ENCODE measurements at places on chromosomes 4 and X.

DNA sequence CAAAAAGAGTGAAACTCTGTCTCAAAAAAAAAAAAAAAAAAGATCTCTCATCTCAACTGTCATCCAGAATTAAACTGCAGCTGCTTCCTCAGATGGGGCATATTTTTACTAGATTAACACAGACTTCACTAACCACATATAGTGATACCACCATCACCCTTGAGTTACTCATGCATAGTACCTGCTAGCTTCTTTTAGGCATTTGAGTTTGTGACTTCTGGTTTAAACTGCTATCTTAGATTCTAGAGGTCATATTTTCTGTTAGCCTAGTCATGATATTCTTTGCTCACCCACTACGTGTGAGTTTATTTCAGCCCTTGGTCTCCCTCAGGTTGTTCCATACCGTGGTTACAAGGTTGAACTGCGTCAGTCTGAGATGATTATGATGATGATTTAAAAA lies 154.9 kb upstream of the BMP3 start:
- no peak for DNase-seq

- no peak for DNase-seq
Measured at GRCh38 chrX:25004485-25005032, 11.2 kb downstream of the ARX start.

DNA sequence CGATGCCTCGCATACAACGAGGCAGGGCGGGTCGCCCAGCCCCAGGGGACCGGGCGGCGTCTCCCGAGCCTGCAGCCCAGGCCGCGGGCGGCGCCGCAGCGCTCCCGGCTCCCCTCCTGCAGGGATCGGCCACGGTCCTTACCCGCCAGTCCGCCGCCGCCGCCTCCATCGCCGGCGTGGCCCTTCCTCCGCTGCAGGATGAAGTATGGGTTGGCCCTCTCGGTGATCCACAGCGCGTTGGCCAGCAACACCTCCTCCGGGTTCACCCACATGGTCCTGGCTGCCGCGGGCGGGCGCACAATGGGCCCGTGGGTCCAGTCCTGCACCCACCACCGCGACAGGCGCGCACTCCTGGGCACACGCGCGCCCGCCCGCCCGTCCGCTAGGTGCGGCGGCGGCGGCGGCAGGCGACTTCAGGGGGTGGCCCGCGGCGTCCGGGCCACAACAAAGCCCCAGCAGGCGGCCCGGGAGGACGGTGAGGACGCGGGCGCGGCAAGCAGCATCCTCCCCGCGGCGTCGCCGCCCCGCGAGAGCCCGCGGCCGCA lies 339 bp downstream of the TBC1D9 start:
- peak; percentile 48 for DNase-seq

DNA sequence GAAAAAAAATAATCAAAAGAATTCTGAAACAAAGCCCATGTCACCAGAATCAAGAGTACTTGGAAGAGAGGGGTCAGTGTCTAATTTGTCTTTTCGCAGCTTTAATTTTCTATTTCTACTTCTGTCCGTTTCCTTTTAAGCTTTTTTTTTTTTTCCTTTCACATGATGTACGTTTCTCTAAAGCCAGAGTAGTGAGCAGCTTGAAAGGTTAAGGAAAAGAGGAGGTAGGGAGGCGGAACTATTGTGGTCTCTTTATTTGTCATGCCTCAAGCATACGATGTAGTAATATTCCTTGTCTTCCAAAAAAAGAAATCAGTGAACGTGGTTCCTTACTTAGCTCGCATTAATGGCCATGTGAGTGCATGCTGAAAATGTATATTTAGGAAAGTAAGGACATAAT lies 311.5 kb downstream of the TENM3 start:
- no peak for DNase-seq

DNA sequence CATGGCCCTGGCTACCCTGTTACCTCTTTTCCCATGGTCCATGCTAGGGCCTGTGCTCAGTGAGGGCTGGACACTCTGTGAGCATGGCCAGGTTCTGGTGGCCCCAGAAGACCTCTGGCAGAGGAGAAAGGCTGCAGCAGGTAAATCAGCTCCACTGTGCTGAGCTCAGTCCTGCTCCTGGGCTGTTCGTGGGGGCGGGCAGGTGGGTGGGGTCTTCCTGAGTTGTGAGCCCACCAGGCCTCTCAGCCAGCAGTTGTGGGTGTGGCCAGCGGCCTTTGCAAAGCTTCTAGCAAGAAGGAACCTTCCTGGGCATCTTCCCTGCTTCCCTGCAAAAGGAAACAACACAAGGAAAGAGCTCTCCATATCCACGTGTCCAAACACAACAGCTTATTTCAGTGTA lies 85.3 kb upstream of the STX18 start:
- peak; percentile 33 for DNase-seq

DNA sequence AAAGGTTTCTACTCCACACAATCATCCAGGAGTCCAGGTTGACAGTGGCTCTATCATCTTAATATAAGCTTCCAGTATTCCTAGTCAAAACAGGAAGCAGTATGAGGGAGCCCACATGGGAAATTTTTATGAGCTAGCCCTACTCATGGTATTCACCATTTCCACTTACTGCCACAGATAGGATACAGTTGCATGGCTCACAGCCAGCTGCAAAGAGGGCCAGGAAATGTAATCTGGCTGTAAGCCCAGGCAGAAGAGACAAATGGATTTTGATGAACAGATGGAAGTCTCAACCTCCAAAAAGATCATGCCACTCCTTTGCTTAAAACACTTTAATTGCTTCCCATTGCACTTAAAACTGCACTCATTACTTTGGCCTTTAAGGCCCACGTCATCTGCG lies 150.6 kb downstream of the ADAMTS3 start:
- peak; percentile 76 for DNase-seq

DNA sequence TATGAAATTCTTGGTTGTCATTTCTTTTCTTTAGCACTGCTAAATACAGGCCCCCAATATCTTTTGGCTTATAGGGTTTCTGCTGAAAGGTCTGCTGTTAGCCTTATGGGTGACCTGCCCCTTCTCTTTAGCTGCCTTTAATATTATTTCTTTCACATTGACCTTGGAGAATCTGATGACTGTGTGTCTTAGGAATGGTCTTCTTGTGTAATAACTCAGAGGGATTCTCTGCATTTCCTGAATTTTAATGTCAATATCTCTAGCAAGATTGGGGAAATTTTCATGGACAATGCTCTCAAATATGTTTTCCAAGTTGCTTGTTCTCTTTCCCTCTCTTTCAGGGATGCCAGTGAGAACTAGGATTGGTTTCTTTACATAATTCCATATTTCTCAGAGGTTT lies 292.4 kb downstream of the SLC7A11 start:
- DNase-seq, result no peak

All from cerebellar cortex (tissue), 1 donor.